ENCODE measurements at places on chromosomes 1 and 21. TPM values are rescaled to one million over a fixed set of nuclear protein-coding genes. Genes with fewer than 3 reads are reported as not detected.
A peak's percentile ranks its signal among the peaks of the same experiment; 100 is the strongest.

DOP1B gene
- total RNA-seq: 9.1 TPM

GRCh38 chr1:38153066-38153777 is 106.6 kb upstream of the POU3F1 start:
- no peak for DNase-seq
- H3K4me3 ChIP-seq: no peak overlapping the region
- no peaks in the 10 kb centered on the region for H3K36me3 ChIP-seq
- H3K27me3 ChIP-seq: no peaks in the 10 kb centered on the region
- no peak overlapping the region for H3K27ac ChIP-seq

- H3K27ac ChIP-seq: no peak overlapping the region
- peaks cover 8% of the 10 kb centered on the region for H3K4me1 ChIP-seq
- H3K4me3 ChIP-seq: no peak overlapping the region
- DNase-seq: no peak
- H3K36me3 ChIP-seq: no peaks in the 10 kb centered on the region
- H3K27me3 ChIP-seq: no peaks in the 10 kb centered on the region
Observed at GRCh38 chr1:1545946-1546737, 5.7 kb upstream of the TMEM240 start.

DNA sequence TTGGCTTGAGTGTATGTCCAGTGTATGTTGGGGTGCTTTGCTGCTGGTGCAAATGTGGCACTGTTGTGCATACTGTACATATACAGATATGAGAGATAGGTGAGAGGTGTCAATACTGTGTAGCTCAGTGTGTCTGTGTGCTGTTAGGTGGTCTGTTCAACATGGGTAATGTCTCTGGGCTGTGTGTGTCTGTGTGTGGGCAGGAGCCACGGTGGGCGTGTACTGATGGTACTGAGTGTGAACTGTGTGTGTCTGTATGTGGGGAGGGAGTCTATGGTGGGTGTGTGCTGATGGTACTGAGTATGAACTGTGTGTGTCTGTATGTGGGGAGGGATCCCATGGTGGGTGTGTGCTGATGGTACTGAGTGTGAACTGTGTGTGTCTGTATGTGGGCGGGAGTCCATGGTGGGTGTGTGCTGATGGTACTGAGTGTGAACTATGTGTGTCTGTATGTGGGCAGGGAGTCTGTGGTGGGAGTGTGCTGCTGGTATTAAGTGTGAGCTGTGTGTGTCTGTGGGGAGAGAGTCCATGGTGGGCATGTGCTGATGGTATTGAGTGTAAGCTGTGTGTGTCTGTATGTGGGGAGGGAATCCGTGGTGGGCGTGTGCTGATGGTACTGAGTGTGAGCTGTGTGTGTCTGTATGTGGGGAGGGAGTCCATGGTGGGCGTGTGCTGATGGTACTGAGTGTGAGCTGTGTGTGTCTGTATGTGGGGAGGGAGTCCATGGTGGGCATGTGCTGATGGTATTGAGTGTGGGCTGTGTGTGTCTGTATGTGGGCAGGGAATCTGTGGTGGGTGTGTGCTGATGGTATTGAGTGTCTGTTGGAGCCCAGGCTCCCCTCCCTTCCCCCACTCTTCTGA is 32.2 kb upstream of the FOXO6 start:
- no peak overlapping the region for H3K27ac ChIP-seq
- no peaks in the 10 kb centered on the region for H3K27me3 ChIP-seq
- H3K36me3 ChIP-seq: no peaks in the 10 kb centered on the region
- no peak overlapping the region for H3K4me3 ChIP-seq
- H3K4me1 ChIP-seq: no peaks in the 10 kb centered on the region

CLDN17 gene
- not detected for total RNA-seq

DVL1 gene
- 58.0 TPM for total RNA-seq

DNA sequence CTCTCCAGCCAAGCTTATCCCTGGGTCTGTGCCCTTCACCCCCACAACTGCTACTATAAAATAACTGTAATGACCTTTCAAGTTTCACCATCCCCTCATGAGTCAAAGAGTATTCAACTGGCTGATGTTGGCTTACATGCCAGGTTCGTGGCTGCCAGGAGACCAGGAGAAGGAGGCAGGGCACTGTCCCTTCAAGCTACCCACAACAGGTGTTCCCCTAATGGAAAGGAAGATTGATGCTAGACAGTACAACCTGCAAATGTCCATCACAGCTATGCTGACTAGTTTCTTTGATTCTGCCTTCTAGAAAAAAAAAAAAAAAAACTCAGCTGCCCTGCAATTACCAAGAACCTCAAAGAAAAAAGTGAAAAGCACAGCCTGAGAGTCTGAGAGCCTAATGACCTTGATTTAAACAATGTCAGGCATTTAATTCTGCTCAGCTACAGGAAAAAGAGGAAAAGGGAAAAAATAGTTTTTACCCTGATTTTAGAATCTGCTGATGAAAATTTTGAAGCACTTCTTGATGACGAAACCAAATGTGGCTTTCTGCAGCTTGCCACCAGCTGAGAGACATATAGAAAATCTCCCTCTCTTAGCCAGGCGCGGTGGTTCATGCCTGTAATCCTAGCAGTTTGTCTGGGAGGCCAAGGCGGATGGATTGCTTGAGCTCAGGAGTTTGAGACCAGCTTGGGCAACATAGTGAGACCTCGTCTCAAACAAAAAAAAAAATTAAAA is 82.7 kb upstream of the ROR1 start:
- DNase-seq: no peak
- H3K4me1 ChIP-seq: peaks cover 7% of the 10 kb centered on the region
- H3K27ac ChIP-seq: no peak overlapping the region
- no peaks in the 10 kb centered on the region for H3K36me3 ChIP-seq
- no peaks in the 10 kb centered on the region for H3K27me3 ChIP-seq
- no peak overlapping the region for H3K4me3 ChIP-seq

- H3K4me1 ChIP-seq: no peaks in the 10 kb centered on the region
- no peaks in the 10 kb centered on the region for H3K36me3 ChIP-seq
- H3K4me3 ChIP-seq: no peak overlapping the region
- DNase-seq: peak; percentile 27
- H3K27me3 ChIP-seq: no peaks in the 10 kb centered on the region
- H3K27ac ChIP-seq: no peak overlapping the region
Observed at GRCh38 chr1:92599184-92599583, 112.5 kb upstream of the GFI1 start.

DNA sequence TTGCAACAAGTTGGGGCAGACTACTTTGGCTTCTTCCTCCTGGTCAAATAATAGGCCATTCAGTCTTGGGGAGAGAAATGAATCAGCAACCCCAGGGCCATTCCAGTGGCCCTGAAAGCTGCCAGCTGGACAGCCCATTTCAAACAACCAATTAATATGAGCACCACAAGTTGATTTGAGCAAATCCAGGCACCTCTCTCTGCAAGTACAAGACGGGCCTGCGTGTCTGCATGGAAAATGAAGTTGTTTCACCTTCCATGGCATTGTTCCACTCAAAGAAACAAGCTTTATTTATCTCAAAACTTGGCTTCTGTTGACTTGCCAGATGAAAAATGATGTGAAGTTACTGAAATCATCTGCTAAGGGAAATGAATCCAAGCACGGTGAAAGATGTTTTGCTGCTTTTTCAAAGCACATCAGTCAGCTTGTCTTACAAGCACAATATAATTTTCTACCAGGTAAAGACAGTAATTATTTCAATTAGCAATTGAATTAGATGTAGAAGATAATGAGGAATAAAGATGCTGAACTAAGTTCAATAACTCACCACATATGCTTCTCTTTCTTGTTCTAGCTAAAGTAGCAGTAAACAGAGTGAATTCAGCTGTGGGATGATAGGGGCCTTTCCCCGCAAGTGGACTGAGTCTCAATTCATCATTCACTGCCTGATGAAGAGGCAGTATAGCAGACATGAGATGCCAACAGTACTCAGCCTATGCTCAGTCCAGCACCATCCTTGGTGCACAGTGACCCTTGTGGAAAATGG is 95.2 kb upstream of the SSX2IP start:
- DNase-seq: no peak
- no peak overlapping the region for H3K4me3 ChIP-seq
- no peaks in the 10 kb centered on the region for H3K4me1 ChIP-seq
- H3K27me3 ChIP-seq: no peaks in the 10 kb centered on the region

SPATA21 gene
- total RNA-seq: 0.30 TPM

- H3K4me3 ChIP-seq: no peak overlapping the region
- no peaks in the 10 kb centered on the region for H3K4me1 ChIP-seq
- no peak overlapping the region for H3K27ac ChIP-seq
- no peaks in the 10 kb centered on the region for H3K36me3 ChIP-seq
Observed at GRCh38 chr21:24276204-24276603, 1331.1 kb downstream of the MRPL39 start.

- H3K36me3 ChIP-seq: no peaks in the 10 kb centered on the region
- peak within 1 kb of the TSS; percentile 86 for H3K4me3 ChIP-seq
- peak; percentile 85 for DNase-seq
- peaks cover 13% of the 10 kb centered on the region for H3K4me1 ChIP-seq
- no peaks in the 10 kb centered on the region for H3K27me3 ChIP-seq
Observed at GRCh38 chr1:226870401-226871279, at the start of gene PSEN2. Gene PSEN2, plus strand, starts transcription at chr1:226870616. Its CDS starts 11,292 bp downstream, at chr1:226881908.

DNA sequence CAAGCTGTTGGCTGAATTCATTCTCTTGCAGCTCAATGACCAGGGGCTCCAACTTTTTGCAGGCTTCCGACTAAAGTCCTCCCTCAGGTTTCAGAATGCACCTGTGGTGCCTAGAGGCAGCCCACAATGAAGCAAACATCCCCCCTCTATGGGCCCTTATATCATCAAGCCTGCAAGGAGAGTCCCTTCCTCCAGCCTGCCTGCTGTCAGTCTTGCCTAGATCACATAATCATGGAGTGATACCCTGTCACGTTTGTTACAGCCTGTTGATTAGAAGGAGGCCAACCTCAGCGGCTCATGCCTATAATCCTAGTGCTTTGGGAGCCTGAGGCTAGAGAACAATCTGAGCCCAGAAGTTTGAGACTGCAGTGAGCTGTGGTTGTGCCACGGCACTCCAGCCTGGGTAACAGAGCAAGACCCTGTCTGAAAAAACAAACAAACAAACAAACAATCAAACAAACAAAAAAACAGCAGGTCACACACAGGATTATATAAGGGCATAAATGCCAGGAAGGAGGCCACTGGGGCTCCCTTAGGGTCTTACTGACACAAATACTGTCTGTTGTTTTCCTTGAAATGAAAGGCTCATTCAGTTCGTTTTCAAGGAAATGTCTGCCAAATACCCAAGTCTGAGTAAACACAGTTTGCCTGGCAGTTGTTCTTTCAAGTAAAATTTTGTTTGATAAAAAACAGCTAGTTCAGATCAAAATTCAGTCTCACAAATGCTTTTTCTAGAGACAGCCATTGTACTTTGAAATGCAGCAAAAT is 4.7 kb upstream of the SPRR3 start:
- H3K4me1 ChIP-seq: no peaks in the 10 kb centered on the region
- DNase-seq: no peak
- no peaks in the 10 kb centered on the region for H3K36me3 ChIP-seq

DNA sequence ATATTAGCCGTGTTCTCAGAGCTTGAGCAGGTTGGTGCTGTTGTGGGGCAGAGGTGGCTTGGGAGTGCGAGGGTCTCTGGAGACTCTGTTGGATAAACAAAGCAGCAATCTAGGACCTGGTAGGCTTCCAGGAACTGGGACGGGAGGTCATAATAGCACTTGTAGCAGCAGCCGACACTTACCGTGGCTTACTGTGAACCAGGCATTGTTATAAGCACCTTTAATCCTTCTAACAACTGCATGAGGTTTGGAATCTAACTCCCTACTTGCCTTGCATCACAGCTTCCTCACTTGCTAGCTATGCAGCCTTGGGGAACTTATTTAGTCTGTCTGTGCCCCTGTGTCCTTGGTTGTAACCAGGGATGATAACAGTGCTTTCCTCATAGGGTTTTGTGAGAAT is 94.9 kb downstream of the NAV1 start:
- H3K4me3 ChIP-seq: no peak overlapping the region
- H3K36me3 ChIP-seq: no peaks in the 10 kb centered on the region
- no peak overlapping the region for H3K27ac ChIP-seq

OLFML3 gene
- total RNA-seq: 441 TPM

DNA sequence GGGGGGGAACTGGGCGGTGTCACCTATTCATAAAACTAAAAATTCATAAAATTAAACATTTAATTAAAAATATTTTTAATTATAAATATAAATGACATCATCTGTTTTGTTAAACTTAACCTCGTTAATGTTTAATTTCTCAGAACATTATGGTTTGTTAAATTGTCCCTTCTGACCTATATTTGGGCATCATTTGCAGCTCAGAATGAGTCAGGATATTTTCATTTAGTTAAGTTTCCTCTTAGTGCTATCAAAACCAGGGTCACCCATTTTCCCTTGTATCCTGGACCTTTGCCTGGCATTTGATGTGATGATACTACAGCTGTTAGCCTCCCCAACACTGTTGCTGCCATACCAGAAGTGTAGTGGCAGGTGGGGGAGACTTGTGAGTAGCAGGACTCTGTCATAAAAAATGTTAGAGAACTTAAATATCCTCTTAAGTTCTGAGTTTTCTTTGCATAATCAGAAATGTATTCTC is 30.3 kb downstream of the TSNAX start:
- no peak overlapping the region for H3K4me3 ChIP-seq
- no peaks in the 10 kb centered on the region for H3K36me3 ChIP-seq
- DNase-seq: no peak

DNA sequence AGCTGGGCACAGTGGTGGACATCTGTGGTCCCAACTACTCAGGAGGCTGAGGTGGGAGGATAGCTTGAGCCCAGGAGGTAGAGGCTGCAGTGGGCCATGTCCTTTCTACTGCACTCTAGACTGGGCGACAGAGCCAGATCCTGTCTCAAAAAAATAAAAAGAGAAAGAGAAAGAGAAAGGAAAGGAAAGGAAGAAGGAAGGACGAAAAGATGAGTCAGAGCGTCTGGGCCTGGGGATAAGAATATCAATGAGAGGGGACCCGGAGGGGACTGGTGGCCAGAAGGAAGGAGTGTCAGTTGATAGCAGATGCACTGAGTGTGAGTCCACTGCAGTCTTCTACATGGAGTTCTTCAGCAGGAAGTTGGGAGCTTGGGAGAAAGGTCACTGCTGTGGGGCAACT is 75.6 kb downstream of the SYT6 start:
- DNase-seq: no peak
- peaks cover 23% of the 10 kb centered on the region for H3K4me1 ChIP-seq
- no peak overlapping the region for H3K4me3 ChIP-seq
- no peak overlapping the region for H3K27ac ChIP-seq
- H3K36me3 ChIP-seq: no peaks in the 10 kb centered on the region
